ENCODE measurements at places on chromosomes 3 and 15.

DNA sequence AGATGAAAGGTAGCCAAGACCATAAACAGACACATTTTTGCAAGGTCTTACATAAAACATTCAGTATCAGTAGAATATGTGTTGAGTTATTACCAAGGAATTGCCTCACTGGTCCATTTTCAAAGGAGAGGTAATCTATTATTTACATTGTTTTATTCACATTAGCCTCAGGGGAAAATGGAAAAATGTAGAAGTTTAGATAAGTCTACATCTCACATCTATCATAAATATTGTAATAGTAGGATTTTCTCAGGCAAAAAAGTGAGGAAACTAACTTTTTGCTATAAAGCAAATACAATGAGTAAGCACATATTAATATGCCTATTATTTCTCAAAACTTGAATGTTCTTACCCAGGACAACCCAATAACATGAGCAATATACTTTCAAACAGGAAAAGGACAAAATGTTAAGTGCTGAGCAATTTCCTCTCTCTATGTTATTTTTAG lies 184.6 kb upstream of the AGTR1 start:
- DNase-seq, result no peak

- no peak for DNase-seq
Measured at GRCh38 chr15:59933607-59934006, 70.5 kb upstream of the FOXB1 start.

DNA sequence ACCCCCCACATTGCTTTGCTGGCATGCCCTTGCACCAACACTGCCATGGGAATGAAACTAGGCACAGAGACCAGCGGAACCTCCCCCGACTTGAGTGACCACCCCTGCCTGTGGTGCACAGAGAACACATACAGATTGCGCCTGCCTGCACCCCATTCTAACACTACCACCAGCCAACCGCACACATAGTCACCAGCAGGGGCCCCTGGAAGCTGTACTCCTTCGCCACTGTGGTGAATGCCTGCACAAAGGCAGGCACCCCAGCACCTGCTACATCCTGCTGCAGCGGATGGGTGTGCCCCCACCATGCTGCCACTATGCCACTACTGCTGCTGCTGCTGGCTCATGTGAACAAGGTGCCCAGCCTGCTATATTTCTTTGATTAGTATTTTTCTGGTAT lies 27.4 kb upstream of the DNAAF4 start:
- DNase-seq, result no peak

DNA sequence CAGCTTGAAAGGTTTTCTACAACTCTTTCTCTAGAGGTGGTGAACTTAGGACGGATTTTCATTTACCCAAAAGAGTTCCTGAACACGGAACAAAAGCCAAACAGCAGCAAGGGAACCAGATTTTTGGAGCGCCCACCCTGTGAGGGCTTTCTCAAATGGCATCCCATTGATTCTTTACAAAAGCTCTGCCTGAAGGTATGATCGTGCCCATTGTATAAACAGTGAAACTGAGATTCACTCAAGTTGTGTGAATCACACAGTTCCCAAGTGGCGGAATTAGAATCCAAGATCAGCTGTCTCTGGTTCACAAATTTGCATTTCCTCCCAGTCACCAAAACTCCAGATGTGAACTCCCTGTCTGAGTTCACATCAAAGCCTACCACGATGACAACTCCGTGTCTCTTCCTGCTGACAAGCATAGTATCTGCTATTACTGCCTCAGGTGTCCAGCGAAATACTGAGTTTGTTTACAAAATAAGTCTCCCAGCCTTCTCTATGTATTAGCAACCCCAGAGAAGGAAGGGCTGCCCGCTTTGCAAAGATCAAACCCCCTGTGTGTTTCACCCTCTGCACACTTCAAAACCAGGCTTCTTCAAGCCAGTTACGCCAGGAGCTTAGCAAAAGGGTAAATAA lies 235.9 kb upstream of the ST8SIA2 start:
- DNase-seq, result no peak

DNA sequence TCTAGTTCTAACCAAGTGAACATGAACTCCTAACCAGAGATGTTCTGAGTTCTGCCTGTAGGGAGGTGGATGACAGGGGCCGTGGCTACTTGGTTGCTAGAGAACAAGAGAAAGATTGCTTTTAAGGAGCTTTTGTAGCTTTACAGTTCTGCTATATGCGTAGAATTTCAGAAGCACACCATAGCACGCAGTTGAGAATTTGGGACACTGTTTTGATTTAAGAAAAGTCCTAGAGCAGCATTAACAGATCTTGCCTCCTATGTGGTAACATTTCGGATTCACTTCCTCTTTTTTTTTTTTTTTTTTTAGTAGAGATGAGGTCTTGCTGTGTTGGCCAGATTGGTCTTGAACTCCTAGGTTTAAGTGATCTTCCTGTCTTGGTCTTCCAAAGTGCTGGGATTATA lies 181.7 kb downstream of the TCF12 start:
- DNase-seq, result no peak

DNA sequence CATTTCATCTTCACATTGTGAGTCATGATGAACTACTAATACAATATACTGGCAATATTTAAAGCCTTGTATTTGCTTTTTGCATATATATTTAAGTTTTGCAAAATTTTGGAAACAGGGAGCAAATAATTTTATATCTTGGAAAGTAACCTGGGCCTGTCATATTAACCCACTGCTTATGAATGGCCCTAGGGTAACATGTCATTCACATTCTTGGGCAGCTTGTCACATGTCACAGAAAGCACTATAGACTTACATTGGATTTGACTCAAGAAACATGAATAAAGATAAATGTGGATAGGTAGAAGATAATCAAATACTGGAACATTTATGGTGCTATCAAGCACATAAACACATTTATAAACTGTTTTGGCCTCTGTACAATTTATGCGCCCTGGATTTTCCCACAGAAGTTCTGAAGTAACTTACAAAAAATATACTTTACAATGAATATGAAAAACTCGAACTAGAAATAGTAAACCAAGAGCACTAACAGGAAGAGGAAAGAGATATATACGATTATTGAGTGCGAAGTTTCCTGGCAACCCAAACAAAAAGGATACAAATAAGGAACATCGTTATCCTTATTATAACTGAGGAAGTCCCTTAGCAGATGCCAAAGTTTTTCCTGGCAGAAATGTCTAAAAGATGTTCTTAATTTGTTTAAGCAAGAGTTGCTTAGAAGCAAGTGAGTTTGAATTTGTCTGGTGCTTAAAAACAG lies 257.2 kb downstream of the RBMS3 start:
- no peak for DNase-seq

GRCh38 chr3:66419036-66419435 lies 81.8 kb downstream of the LRIG1 start:
- DNase-seq, result no peak

- DNase-seq, result no peak
Measured at GRCh38 chr3:157023226-157023625, 136.7 kb downstream of the CCNL1 start.

DNA sequence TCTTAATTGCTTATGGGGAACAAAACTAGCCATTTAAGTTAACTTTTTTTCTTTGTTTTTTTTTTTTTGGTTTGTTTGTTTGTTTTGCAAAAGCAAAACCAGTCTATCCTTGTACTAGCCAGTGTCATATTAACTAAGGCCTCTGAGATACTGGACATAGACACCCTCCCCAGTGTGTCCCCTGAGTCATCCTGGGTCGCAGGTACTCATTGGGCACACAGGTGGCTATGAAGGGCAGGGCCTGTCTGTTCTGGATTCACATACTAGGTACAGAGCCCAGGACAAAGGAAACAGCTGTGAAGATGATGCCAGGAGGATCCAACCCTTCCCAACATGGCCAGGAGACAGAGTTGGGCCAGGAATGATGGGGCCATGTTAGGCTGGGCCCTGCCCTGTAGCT lies 318.1 kb downstream of the THSD4 start:
- DNase-seq, result no peak

DNA sequence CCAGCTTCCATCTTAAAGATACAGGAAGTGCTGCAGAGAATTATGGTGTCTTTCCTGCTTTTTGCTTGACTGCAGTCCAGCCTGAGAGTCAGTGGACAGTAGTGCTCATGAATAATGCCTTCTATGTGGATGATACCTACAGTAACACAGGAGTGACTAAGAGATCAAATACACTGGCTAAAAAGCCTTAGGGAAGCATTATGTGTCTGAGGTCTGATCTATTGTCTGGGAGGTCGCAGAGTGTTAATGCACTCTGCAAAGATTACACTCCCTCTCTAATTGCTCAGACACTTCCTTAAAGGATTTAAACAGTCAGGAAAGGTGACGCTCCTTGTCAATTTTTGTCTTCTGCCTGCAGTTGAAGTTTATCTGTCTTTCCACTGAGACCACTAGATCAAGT lies 183.6 kb downstream of the MCTP2 start:
- no peak for DNase-seq

DNA sequence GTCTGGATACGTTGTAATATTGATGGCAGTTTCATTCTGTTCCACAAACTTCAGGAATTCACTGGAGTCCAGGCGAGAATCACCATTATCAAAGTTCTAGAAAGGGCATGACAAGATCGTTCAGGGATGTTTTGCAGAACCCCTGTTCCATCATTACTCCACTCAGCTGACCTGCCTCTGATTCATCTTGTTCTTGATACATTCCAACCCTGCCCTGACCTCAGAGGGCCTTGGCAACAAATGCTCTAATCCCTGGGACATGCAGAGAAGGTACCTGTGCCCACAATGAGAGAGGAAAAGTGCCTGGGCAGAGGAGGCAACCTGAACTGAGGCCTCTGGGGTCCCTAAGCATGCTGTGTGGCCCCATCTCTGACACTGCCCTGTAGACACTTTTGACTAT lies 45.9 kb downstream of the FSTL1 start:
- DNase-seq, result no peak

All from activated CD4-positive, alpha-beta T cell treated with anti-CD3 and anti-CD28 coated beads, Interleukin-2, amount 50 U/mL, for 24 hours (primary cell).